ENCODE measurements at places on chromosomes 5 and 9. TPM values are rescaled to one million over a fixed set of nuclear protein-coding genes. Genes with fewer than 3 reads are reported as not detected.

- no peaks in the 10 kb centered on the region for H3K27me3 ChIP-seq
- DNase-seq, result no peak
- no peak overlapping the region for H3K27ac ChIP-seq
- no peaks in the 10 kb centered on the region for H3K36me3 ChIP-seq
- H3K4me1 ChIP-seq, result no peaks in the 10 kb centered on the region
Measured at GRCh38 chr5:7146886-7147285, 249.1 kb upstream of the ADCY2 start.

- peaks cover 54% of the 10 kb centered on the region for H3K27me3 ChIP-seq
- no peak overlapping the region for H3K4me3 ChIP-seq
- H3K27ac ChIP-seq, result no peak overlapping the region
- DNase-seq, result no peak
- H3K4me1 ChIP-seq, result no peaks in the 10 kb centered on the region
- H3K36me3 ChIP-seq, result no peaks in the 10 kb centered on the region
Measured at GRCh38 chr5:136235321-136235720, 42.4 kb upstream of the SMIM32 start.

DNA sequence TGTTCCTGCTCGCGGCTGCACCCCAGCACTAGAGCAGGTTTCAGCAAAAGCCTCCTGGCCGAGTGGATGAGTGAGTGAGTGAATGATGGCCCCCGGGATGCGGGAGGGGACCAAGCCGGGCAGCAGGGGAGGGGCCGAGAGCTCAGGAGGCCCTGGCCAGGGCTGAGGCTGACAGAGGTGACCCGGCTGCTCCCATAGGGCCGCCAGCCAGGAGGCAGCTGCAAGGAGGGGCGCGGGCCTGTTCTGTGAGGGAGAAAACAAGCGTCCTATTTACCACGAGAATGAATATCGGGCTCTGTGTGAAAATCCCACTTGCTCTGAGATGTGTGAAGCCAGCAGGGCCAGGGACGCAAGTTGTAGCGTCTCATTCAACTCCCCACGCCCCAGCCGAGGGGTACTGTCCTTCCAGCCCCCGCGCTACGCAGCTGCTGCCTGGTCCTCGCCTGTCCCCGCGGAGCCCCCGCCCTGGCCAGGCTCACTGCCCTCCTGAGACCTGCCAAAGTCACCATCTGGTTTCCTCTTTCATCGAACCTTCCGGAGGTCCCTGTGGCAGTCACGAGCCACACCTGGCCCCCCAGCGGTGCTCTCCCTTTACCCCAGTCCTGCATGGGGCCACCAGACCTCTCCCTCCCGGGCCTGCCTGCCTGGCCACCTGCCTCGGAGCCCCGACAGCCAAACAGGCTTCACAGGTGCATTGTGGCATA lies 38.8 kb downstream of the RASGEF1C start:
- H3K36me3 ChIP-seq, result no peaks in the 10 kb centered on the region
- H3K27ac ChIP-seq, result peak overlapping the region; percentile 39
- peaks cover 29% of the 10 kb centered on the region for H3K4me1 ChIP-seq
- H3K27me3 ChIP-seq, result peaks cover 20% of the 10 kb centered on the region

DNA sequence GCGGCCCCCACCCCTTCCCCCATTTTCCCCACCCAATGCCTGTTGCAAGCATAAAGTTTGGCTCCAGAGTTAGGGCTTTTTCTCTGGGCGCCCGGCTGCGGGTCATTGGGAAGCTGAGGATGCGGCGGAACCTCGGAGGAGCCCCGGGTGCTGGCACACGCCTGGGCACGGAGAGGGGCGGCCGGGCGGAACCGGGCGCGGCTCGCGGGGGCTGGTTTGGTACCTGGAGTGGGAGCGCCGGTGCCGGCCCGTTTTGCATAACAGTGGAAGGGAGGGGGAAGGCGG lies 1.2 kb downstream of the PPARGC1B start:
- no peak for DNase-seq
- peak overlapping the region; percentile 92 for H3K4me3 ChIP-seq
- H3K27me3 ChIP-seq, result no peaks in the 10 kb centered on the region
- H3K36me3 ChIP-seq, result no peaks in the 10 kb centered on the region
- peaks cover 67% of the 10 kb centered on the region for H3K4me1 ChIP-seq

GRCh38 chr5:115718927-115719326 lies 93.1 kb upstream of the TMED7 start:
- no peaks in the 10 kb centered on the region for H3K36me3 ChIP-seq
- peak overlapping the region; percentile 5 for H3K27ac ChIP-seq

Gene TMEM215
- total RNA-seq, result not detected

Gene C5
- total RNA-seq, result 0.63 TPM

Gene NIPBL
- 39.2 TPM for total RNA-seq

Gene CTNND2
- total RNA-seq, result 18.4 TPM

Gene CDC25C
- not detected for total RNA-seq

Data from left ventricle myocardium inferior (tissue), 1 donor.